Stimulated activated CD8-positive, alpha-beta memory T cell treated with anti-CD3 and anti-CD28 coated beads, Interleukin-4, amount 100 ng/mL, for 1 hour (primary cell): ENCODE measurements at places on chromosomes 3 and 15.

DNA sequence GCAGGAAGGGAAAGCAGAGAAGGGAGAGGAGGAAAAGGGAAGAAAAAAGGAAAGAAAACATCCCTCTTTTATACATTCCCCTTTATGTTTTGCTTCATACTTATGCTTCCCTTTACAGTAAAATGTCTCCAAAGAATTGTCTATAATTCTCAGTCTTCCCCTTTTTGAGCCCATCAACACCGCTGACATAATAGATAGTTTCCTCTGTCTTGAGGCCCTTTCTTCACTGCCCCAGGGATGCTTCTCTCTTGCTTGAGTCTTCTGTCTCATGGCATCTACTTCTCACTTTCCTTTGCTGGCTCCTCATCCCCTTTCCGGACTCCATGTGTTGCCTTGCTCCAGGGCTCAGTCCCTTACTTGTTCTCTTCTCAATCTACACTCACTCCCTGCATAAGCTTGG lies 99.7 kb upstream of the DAZL start:
- DNase-seq, result no peak

- DNase-seq, result no peak
These were observed 94.3 kb upstream of the C3orf80 start for GRCh38 chr3:160130950-160131349.

GRCh38 chr3:80233576-80233975 lies 465.8 kb upstream of the ROBO1 start:
- no peak for DNase-seq

DNA sequence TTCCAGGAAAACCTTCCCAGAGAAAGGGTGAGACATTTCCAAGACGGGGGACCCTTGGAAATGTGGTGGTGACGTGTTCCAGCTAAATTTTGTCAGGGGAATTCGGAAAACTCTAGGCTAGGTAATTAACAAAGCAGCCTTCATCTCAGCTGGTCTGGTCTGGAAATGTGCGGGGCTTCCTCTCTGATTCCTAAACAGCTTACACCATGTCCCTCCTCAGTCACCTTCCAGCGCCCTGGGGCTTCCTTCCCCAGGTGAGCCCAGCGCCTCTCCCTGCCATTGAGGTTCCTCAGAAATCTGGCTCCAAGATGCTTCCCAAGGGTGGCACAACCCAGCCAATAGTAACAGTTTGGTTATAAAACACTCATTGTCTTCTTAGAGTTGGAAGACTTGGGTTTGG lies 571 bp downstream of the ACAD9 start:
- no peak for DNase-seq

- DNase-seq, result no peak
These were observed 82.9 kb downstream of the RAP2B start for GRCh38 chr3:153244961-153245360.

GRCh38 chr15:65512807-65513416 lies 4.6 kb downstream of the DPP8 start:
- no peak for DNase-seq
